Stimulated activated CD4-positive, alpha-beta T cell treated with anti-CD3 and anti-CD28 coated beads, Interleukin-2, amount 100 ng/mL, for 48 hours (primary cell): ENCODE measurements at places on chromosomes 13 and 19.

- no peak for DNase-seq
Measured at GRCh38 chr19:55146705-55147273, 2.2 kb downstream of the TNNT1 start.

GRCh38 chr19:6103217-6103644 is 7.1 kb downstream of the RFX2 start:
- DNase-seq, result no peak

- DNase-seq, result no peak
Measured at GRCh38 chr19:1411255-1412191, 4.1 kb downstream of the DAZAP1 start.

DNA sequence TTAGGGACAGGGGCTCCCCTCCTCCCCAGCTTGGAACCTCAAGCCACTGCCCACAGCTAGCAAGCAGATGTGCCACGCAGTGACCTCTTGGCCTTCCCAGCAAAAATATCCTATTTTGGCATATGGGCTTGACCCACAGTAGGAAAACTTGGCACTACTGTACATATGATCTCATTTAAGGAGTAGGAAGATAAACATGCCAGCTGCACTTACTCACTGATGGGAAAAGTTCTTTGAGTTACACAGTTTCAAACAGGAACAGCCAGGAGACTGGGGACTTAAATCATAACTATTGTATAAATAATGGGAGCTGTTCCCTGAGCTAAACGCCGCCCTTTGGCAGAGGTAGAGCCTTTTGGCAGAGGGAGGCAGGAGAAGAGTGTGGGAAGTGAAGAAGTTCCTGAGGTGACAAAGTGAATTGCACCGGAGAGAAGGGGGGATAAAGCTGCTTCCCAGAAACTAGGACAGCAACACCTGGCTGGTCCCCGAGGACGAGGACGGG is 6.1 kb downstream of the SACS start:
- DNase-seq, result no peak

- peak; percentile 51 for DNase-seq
Measured at GRCh38 chr13:28324181-28324789, 170.6 kb downstream of the FLT1 start.

DNA sequence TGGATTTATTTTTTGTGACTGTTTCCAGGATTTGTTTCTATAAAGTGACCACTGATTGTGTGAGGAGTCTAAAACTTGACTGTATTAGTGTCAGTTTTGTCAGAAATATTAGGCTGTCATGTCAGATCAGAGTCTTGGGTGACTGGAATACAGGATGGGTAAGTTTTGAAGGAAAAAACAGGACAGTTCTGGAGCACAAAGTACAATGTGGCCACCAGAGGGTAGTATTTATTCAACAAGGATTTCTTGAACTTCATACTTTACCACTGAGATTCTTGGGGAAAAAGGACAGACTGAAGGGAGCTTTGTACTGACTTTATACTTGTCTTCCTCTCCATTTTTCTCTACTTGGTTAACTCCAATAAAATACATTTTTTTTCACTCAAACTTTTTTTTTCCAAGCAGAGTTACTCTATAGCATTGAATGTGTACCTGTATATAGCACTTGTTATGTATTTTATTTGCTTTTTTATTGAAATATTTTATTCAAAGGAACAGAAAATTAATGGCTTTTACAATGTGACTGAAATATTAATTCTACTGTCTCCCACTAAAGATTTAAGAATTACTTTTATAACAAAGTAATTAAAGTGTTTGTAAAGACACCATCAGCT is 51.1 kb downstream of the LMO7 start:
- no peak for DNase-seq

- no peak for DNase-seq
Measured at GRCh38 chr19:7410946-7411345, 62.2 kb downstream of the ARHGEF18 start.

GRCh38 chr19:34228347-34228746 is 26.0 kb upstream of the GARRE1 start:
- DNase-seq, result no peak

- no peak for DNase-seq
Measured at GRCh38 chr13:38543561-38543960, 143.3 kb upstream of the FREM2 start.
